ENCODE measurements at places on chromosomes 1 and 21.

DNA sequence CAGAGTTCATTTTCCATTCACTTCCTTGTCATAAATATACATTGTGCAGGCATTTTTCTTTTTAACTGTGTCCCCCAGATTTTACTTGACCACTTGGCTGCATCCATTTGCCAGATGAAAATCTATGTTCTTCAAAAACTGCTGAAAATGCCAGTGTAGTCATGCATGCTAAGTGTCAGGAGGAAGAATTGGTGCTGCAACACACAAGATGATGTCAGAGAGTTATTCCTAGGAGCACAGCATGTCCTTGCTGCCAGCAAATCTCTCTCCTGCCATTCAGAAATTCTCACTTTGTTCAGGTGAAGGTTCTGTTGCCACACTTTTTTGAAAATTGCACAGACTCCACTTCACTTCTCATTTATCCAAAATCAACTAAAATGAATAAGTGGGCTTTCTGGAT, 106.4 kb upstream of the MAGI3 start:
- DNase-seq, result no peak

- DNase-seq, result no peak
Measured at GRCh38 chr1:209305221-209305954, 278.1 kb upstream of the CAMK1G start.

DNA sequence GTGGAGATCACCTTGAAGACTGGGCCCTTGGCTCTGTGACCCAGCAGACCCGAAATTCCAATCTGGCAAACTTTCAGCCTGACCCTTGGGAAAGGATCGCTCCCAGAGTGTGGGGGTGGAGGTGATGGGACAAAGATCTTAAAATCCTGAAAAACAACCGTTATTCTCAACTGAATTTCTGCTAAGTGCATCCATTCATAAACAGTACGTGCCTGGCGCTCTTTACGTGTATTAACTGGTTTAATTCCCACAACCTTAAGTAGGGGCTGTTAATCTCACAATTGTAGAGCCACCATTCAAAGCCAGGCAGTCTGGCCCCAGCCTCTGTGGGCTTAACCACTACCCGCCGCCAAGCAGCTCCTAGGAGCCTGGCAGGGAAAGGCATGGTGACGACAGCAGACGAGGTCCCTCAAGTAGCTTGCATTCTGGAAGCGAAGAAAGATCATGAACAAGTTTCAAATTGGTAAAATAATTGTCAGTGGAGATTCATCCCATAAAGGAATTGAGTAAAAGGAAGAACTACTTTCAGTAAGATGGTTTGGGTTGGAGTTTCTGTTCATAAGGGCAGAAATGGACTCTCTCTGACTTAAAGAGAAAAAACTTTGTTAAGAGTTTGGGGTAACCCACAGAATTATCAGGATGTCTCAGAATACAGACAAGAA, 11.4 kb upstream of the RGS16 start:
- no peak for DNase-seq

DNA sequence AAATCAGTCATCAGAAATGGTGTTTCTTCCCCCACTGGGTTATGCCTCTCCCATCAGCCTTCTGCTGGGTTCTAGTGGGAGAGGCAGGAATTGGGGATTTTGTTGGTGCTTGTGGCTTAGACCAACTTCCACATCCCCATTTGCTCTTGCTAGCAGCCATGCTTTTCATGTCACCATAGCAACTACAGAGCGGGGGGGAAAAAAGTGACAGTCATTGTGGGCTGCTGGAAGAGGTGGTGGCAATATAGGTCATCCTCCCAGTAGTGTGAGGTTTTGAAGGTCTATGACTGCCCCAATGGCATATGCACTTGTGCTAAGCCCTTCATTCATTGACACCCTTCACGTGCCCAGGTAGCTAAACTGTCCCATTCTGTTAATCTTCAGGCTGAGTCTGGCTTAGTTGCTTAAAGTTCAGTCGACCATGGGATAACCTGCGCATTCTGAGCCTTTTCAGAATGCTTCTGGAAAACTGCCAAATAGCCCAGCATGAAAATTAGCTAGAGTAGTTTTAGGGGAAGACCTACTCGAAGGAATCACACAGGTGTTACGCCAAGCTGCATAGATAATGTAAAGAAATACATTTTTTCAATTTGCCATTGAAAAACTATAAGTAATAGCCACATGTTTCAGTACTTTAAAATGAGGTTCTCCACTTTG, 53.7 kb upstream of the ZNF326 start:
- peak; percentile 75 for DNase-seq

GRCh38 chr1:14889825-14890440, 263.6 kb upstream of the TMEM51 start:
- DNase-seq, result no peak

GRCh38 chr1:175390081-175390481, 197.5 kb upstream of the KIAA0040 start:
- no peak for DNase-seq

DNA sequence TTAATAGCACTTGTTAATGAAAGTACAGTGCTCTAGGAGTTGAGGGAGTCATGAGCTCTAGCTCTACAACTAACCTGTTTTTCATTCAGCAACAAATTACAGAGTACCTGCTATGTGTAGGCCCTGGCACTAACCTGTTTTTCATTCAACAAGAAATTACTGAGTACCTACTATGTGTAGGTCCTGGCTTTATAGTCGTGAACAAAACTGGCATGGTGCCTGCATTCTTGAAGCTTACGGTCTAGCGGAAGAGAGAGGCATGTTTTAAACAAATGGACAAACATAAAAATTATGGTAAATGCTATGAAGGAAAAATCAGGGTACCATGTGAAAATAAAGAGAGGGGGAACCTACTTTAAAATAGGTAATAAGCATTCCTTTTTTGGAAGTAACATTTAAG, 2.2 kb upstream of the UBAP2L start:
- DNase-seq, result no peak

DNA sequence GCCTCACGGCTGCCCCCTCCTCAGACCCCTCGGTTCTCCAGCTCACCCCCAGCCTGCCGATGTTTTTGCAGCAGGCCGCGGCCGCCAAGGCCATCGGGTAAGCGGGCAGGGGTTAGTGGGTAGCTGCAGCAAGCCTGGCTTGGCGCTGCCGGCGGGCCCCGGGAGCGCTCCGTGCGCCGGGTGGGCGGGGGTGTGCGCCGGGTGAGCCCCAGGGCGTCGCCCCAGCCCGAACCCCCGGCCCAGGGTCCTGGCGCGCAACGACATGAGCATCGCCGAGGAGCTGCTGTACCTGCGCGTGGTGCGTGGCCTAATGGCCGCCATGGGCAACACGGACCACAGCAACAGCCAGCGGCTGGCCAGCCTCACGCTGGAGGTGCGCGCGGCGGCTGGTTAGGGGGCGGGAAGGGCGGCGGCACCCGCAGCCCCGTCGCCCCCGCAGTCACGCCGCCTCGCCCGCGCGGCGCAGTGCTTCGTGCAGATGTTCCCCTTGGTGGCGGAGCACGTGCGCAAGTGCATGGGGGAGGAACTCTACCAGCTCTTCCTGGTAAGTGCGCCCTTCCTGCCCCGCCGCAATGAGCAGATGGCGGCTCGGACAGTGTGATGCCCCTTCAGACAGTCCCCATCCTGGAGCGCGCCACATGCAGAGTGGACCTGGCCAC, 6.5 kb downstream of the RNU5D-1 start:
- no peak for DNase-seq

DNA sequence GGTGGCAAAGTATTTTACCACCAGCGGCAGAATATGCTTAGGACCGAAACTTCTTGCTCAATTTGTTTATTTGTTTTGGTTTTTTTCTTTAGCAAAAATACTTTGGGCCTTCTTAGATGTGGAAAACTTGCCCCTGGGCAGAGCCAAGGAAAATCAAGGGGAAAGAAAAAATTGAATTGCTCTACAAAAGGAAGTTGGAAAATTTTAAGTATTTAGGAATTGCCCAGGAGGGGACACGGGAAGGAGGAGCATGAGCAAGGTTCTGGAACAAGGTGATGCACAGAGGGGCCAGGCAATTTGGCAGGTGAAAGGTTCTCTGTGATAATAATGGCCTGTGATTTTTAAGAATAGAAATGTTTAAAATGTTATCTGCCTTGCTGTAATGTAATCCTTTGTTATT, 28.6 kb downstream of the SGIP1 start:
- DNase-seq, result no peak

DNA sequence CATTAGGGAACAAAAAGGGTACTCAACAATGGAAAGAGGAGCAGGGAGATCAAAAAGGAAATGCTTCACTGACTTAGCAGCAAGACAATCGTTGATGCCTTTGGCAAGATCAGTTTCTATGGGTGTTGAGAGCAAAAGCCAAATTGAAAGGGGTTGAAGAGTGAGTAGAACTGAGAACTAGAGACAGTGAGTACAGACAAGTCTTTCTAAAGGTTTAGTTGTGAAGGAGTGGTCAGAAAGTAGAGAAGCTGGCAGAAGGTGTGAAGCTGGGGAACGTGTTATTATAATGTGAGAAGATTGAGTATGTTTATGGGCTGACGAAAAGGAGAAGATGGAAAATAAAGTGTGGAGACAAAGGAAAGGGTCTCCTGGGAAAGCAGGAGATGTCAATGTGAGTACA, 221.2 kb upstream of the USP25 start:
- no peak for DNase-seq

DNA sequence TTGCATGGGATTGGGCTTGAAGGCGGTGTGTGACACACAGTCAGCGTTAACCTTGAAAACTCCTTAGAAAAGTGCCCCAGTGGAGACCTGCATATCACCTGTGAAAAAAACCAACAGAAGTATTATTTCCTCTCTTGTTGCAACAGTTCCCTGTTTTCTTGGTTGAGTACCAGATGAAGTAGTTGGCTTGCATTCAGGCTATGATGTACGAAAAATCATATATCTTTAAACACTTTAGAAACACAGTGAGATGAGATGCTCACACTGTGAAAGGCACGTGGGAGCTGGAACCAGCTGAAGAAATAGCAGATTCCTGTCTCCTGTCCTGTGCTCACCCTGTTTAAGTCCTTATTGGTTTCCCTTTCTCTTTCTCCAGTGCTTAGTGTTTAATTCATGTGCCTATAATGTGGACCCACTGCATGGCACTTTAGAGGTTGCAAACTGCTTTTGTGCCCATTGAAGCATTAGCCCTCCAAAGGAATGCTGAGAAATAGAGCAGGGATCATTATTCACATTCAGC, 2.8 kb downstream of the CAMK1G start:
- DNase-seq, result no peak

- DNase-seq, result no peak
Measured at GRCh38 chr1:241715956-241716355, 63.9 kb downstream of the WDR64 start.

- DNase-seq, result no peak
Measured at GRCh38 chr21:45901061-45901690, 80.4 kb upstream of the COL6A1 start.

DNA sequence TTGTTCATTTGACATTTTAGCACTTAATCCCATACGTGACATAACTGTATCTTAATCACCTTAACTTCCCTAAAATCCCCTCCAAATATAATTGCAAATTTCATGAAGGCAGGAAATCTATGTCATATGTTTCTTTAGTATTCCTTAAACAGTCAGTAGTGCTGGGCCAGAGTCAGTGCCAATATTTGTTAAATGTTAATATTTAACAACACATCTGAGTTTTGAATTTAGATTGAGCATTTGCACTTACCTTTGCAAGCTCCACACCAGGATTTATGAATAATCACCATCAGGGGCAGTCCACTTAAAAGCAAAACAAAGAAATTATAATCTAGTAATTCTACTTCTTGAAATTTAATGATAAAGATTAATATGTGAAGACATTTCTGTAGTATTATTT, 5.3 kb downstream of the KTI12 start:
- no peak for DNase-seq

DNA sequence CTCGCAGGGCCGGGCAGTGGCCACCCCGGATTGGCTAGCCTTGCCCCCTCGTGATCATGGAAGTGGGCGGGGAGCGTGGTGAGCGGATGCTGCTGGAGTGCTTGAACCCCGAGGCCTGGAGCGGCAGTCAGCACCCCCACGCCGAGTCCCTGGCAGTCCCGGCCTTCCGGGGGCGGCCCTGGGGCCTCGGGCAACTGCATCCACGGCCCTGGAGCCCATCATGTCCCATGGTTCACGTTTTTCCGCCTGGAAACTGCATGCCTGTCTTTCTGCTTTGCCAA, 45.6 kb downstream of the CDC7 start:
- DNase-seq, result no peak

DNA sequence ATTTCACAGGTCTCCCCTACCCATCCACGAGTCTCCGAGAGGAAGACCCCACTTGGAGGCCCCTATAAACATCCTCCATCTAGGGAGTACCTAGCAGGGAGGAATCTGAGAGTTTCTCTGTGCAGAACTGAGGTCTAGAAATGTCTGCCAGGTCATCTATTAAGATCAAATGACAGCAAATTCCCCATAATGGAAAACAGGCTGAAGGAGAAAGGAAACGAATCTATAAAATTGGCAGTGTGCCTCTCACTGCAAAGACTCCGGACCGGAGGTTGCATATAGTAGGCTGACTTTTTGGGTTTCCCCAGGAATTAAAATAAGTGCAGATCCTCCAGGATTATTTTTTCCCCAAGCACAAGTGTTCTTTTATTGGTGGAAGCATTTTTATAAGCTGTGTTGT, 57.7 kb downstream of the NMNAT2 start:
- no peak for DNase-seq

DNA sequence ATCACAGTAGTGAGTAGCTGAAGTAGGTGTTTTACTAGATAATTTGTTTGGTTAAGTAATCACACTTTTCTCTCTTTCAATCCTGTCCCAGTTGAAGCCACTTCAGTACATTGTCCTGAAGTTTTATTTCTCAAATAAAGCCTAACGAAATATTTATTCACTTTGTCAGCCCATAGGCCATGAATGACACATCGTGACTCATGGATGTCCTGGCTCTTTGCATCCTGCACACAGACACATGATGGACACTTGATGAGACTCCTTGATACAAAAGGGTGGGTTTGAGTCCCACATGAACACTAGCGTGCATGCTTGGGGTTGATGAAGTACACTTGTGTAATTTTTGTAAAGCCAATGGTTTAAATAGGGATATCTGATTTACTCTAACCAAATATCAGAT, 22.7 kb upstream of the LAMC2 start:
- no peak for DNase-seq

- DNase-seq, result no peak
Measured at GRCh38 chr1:237186675-237187074, 144.7 kb downstream of the RYR2 start.

DNA sequence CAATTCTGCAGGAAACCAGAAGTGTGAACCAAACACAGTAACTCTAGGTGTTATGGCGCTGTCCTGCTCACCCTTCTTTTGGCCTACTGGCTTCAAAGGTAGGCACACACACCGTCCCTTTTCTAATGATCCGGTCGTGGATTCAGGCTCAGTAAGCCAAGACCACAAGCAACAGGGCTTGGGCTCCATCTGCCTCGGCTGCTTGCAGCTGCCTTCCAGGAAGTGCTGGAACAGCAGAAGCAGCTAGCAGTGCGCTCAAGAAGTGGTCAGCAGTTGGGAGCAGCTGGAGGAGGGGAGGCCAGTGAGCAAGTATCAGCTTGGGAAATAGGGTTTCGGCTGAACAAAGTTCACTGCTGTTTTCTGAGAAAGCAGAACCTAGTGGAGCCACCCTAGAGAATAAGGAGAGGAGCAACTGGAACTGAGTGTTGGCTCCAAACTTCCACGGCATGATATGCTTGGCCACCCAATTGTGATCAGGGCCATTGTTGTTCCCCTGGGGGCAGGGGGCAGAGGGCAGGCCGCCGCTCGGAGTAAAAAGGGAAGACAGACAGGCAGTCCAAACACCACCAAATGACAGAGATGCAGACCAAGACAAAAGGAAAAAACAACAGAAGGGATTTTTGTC, 173.4 kb downstream of the TOMM20 start:
- DNase-seq, result peak; percentile 97

Measured in suppressor macrophage (primary cell).